NCI-H187 treated with DMSO at 0.1 percent for 48 hours (cell line): ENCODE measurements at places on chromosomes 7 and 10.

DNA sequence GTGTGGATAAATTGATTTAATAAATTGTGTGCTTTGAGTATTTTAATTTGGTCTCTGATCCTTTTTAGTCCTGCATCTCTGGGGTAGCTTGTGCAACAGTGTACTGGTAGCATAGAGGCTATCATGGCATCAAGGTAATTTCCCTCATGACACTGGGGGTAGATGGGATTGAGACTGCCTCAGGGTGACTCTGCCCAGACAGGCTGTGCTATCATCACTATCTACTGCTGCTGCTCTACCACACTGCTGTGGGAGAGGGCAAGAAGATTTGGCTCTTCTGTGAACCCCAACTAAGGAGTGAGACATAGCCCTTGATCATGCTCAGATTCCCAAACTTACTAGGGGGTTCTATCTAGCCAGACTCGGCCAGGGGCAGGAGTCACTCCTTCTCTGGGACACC lies 43.6 kb upstream of the JAZF1 start:
- DNase-seq, result no peak

- no peak for DNase-seq
Observed at GRCh38 chr10:128462844-128463243, 336.6 kb upstream of the MKI67 start.

- DNase-seq, result no peak
Observed at GRCh38 chr7:12137283-12137682, 73.8 kb upstream of the TMEM106B start.

DNA sequence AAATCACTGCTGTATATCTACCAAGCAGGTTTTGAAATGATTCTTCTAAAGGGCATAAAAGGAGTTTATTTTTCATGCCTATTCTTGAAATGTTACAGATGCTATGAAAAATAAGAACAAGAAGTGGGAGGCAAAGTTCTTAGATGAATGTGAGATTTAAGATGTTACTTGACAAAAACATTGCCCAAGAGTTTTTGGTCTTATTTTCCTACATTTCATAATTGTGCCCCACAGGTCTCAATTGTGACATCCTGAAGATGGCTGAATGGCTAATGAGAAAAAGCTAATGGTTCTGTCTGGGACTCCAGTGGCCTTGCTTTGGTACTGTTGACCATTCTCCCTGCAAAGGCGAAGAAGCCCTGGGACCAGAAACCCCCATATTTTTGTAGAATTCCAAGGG lies 43.0 kb upstream of the IFRD1 start:
- DNase-seq, result no peak

- no peak for DNase-seq
Observed at GRCh38 chr10:121501796-121502195, 96.4 kb downstream of the FGFR2 start.

DNA sequence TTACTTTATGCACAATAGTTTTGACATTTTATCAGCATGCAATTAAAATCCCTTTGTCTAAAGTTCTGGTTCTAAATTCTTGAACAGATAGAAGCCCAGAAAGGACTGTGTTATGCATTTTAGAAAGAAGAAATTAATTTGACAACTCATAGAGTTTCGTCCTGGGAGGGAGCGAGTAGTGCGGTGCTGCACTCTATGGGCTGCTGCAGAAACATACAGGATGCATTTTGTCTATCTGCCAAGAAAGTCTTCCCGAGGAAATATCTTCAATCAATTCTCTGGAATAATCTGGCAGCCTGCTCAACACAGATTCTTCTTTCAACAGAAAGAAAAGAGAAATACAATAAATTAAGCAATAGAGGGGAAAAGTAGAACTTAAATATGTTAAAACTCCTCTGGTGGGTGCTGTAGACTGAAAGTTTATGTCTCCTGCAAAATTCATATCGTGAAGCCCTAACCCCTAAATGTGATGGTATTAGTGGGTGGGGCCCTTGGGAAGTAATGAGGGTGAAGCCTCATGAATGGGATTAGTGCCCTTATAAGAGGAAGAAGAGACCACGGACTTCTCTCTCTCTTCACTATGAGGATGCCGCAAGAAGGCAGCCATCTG lies 39.0 kb upstream of the IFRD1 start:
- no peak for DNase-seq

GRCh38 chr7:30222515-30223215 lies 61.7 kb upstream of the ZNRF2 start:
- no peak for DNase-seq
